Spinal cord (tissue), 10 donors: ENCODE measurements at places on chromosomes 3 and 15. TPM values are rescaled to one million over a fixed set of nuclear protein-coding genes. Genes with fewer than 3 reads are reported as not detected.

Gene RFX7
- 15.0 TPM for total RNA-seq

Gene CELSR3
- 6.0 TPM for total RNA-seq

Gene HRH1
- total RNA-seq = 21.3 TPM

Gene CRELD1
- total RNA-seq = 64.9 TPM

Gene SEMA3F
- 17.1 TPM for total RNA-seq

Gene CYP8B1
- not detected for total RNA-seq

Gene CHAC1
- total RNA-seq = 3.6 TPM

Gene DAZL
- 0.06 TPM for total RNA-seq

Gene TMCO5A
- not detected for total RNA-seq

Gene TAGLN3
- 85.5 TPM for total RNA-seq

Gene THSD4
- total RNA-seq = 85.9 TPM

Gene STAB1
- 38.3 TPM for total RNA-seq

Gene PFN2
- total RNA-seq = 220 TPM

Gene OXTR
- total RNA-seq = 3.1 TPM

Gene RAD54L2
- 18.3 TPM for total RNA-seq

Gene VGLL3
- 7.8 TPM for total RNA-seq

Gene SLC12A8
- 4.2 TPM for total RNA-seq

Gene GOLGA6D
- 0.10 TPM for total RNA-seq

Gene FAM174B
- total RNA-seq = 23.5 TPM

Gene ATP13A5
- 1.5 TPM for total RNA-seq

Gene ZNF609
- 28.3 TPM for total RNA-seq

Gene CACNA2D3
- 14.1 TPM for total RNA-seq

Gene GNAT1
- total RNA-seq = not detected

Gene MEGF11
- total RNA-seq = 6.2 TPM

Gene MYRIP
- 16.6 TPM for total RNA-seq

Gene NAALADL2
- 24.4 TPM for total RNA-seq

Gene SPESP1
- total RNA-seq = 2.4 TPM

Gene SNTN
- total RNA-seq = 0.59 TPM

Gene SAMMSON
- total RNA-seq = 0.17 TPM

Gene ACKR2
- 1.3 TPM for total RNA-seq

Gene EHHADH
- 3.8 TPM for total RNA-seq

Gene EPHA3
- 43.0 TPM for total RNA-seq
